ENCODE measurements at places on chromosomes 7 and 10.

DNA sequence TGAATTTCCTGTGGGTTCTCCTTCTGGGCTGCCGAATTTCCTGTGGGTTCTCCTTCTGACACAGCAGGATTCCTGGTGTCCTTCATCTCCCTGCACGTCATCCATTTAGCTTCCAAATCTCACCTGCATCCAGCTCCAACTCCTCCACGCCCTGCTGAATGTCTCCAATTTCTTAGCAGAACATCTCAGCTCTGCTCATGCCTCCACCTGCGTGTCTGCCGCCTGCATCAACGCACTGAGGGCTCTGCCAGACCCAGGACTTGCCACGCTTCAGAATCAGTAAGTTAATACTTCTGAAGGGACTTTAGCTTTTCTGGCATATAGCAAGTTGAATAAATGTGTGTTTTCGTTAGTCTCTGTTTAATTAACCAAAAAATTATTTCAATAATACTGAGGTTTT is 31.1 kb upstream of the VIPR2 start:
- no peak for DNase-seq

DNA sequence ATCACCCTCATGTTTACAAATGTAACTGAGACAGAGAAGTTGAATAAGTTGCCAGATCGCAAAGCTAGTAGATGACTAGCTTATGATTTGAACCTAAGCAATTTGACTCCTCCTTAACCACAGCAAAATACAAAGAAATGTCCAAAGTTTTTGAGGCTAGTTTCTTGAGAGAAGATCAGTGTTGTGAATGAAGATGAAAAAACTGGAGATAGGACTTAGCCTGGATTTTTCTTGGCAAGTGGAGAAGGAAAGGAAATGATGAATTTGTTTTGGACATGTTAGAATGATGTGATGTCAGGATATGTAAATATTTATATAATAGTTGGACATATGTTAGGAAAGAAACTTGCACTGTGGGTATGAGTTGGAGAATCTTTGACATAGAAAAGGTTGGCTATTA is 149.8 kb downstream of the LSMEM1 start:
- no peak for DNase-seq

DNA sequence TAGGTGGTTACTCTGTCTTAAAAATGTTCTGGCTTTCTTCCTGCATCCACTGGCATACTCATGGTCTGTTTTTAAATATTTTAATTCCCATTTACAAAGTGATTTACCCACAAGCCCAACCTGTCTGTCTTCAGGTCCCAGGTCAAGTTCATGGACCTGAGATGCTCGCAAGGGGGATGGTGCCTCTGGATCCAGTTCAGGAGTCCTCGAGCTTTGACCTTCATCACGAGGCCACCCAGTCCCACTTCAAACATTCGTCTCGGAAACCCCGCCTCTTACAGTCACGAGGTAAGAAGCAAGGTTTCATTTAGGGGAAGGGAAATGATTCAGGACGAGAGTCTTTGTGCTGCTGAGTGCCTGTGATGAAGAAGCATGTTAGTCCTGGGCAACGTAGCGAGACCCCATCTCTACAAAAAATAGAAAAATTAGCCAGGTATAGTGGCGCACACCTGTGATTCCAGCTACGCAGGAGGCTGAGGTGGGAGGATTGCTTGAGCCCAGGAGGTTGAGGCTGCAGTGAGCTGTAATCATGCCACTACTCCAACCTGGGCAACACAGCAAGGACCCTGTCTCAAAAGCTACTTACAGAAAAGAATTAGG is 8.7 kb downstream of the ZKSCAN1 start:
- DNase-seq = no peak

- DNase-seq = no peak
These were observed 28.6 kb downstream of the RTKN2 start for GRCh38 chr10:62239994-62240393.

DNA sequence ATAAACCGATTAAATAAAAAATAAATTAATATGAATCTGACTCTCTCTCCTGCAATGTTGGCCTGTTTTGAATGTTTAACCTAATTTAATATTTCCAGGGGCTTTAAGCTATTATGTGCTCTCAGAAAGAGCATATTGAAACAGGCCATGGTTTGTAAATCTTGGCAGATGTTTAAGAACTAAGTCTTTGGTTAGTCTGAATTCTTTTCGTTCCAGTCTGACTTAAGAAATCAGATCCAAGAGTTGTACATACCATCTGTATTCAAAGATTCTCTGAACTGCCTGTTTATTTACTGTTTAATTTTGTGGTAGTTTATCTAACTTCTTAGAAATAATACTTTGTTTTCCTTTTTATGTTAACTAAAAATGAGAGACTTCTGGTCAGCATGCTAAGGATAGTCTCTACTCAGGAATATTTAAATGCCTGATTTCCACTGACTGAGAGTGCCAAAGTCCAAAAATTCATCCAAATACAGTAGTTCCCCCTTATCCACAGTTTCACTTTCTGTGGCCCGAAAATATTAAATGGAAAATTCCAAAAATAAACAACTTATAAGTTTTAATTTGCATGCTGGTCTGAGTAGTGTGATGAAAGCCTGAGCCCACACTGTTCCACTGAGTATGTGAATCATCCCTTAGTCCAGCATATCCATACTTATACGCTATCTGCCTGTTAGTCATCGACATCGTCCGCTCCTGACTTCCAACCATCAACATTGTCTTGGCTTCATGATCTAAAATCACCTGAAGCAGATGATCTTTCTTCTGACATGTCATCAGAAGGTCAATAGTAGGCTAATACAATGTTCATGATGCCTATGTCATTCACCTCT is 238.1 kb upstream of the CSTF2T start:
- DNase-seq = no peak

GRCh38 chr7:85185424-85186082 is 1.3 kb downstream of the SEMA3D start:
- no peak for DNase-seq

DNA sequence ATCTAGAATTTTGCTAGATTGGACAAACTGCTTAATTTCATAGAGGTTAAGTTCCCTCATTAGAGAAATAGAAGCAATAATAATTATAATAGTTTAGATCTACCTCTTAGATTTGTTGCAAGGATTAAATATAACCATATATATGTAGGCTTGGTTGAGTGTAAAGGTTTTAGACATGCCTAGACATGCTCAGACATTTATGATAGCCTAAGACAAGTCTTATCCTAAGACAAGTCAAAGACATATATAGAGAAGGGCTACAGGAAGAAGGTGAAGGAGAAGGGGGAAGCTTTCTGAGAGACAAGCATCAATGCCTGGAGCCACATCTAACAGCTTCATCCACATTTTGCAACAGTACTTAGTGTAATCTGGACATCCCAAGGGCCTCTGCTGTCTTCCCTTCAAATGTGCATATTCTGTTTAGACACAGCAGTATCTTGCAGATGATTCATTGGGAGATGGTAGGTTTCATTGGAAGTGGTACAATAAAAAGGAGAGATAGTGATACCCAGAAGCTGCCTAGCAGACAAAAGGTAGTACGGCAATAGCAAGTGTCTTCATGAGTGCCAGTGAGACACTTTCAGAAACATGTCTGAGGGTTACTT is 146.5 kb downstream of the HGF start:
- DNase-seq = no peak

DNA sequence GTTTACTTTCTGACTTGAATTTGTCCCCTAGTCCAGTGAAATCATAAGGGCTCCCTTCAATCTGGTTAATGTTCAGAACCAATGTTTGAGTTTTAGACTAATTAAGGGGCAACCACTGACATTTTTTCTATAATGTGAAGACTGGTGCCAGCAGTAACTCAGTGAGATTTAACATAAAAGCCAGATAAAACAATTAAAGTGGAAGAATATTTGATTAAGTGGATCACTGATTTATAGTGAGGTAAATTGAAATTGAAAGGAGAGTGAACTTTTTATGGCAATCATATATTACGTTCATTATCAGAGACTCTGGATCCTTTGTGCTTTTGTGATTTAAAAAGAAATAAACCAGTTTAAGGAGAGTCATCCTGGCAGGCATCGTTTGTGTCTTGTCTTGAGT is 246.8 kb downstream of the GATA3 start:
- no peak for DNase-seq

DNA sequence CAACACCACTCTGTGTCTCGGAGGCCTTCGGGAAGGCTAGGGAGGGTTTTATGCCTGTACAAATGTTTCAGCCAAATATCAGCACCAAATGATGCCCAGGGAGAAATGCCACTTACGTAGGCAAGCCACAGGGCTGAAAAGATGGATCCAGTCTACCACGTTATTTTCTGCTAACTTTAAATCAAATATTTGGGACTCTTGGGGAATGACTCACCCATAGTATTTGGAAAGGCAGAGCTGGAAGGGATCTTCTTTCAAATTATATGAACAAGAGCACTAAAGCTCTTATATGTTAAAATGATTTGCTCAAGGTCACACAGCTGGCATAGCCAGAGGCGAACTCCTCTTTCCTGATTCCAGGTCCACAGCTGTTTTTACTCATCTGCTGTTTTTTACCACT is 591.4 kb downstream of the SORCS1 start:
- DNase-seq = no peak

- no peak for DNase-seq
These were observed 58.5 kb downstream of the CPVL start for GRCh38 chr7:29087840-29088170.

GRCh38 chr7:127245607-127246006 is 7.1 kb downstream of the GRM8 start:
- DNase-seq = no peak

DNA sequence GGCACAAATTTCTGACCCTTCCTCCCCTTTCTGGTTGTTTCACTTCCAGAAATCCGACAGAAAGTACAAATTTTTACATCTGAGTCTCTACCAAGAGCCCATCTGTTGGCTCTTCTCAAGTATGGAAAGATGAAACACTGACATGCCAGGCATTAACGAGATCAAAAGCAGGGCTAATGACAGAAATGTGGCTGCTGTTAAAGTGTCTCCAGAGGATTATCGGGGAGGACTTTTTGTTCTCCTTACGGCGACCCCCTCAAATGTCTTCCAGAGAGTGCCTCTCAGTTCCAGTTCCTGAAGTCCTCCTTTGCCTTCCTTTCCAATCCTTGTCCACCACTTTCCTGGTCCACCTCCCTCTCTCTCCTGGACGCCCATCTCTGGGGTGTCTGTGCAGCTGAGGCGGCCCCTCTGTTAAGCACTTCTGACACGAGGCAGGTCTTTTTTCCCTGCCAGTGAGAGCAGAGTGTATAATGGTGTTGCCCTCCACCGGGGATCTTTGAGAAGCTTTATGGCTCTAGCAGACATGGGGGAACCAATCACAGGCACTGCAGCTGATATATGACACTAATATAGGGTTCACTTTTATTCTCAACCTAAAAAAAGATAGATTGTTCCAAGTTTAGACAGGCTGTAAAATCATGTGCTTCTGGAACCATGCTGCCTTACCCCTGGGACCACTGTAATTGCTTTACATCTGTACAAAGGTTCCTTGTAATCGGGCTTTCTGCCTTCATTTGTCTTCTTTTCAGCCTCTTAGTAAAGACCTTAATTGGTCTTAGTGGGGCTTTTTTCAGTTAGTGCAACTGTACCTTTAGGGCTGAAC is 757.1 kb downstream of the AUTS2 start:
- DNase-seq = no peak

Data from CMK (cell line).